ENCODE measurements at places on chromosomes 5 and 9.

GRCh38 chr5:15957124-15957523 lies 222.5 kb downstream of the MARCHF11 start:
- DNase-seq = no peak

DNA sequence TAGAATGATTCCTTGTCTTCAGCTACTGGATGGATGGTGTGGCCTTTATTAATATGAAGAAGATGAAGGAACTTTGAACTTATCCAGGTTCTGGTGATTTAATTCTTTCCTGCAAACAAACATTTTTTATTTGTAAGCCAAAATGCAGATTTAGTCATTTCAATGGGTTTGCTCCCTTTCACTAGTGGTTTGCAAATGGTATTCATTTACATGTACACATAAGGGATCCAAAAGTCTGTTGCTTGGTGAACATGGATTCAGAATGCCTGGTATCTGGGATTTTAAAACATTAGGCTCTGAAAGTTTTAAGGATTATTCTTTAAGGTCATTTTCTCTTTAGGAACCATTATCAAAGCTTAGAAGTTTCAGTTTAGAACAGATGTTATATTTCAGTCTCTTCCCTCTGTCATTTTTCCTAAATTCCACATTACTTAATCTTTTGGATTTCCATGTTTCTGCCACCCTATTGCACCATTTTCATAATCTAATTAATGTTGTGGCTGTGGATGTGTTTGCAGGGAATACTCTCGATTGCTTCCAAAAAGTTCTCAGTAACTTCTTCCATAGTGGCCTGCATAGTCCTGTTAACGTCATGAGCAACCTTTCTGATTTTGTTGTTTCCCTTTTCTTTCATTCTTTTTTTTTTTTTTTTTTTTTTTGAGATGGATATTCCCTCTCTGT lies 10.1 kb downstream of the TTC1 start:
- no peak for DNase-seq

DNA sequence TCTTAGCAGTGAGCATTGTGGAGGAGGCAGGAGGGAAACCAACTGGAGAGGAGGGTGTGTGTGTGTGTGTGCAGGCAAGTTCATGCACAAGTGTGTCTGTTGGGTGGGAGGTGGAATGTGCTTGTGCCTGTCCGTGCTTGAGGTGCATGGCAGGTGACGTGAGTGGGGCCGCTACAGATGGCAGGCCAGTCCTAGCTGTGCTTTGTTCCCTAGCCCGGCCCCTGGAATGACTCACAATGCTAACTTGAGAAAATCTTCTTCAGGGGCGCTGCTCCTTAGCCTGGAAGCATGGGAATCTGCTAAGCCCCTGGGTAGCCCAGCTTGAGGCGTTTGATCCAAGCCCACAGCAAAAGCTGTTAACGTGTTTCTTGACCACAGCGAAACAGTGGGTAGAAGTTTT lies 25.0 kb upstream of the DMRT2 start:
- peak; percentile 45 for DNase-seq

GRCh38 chr5:43096916-43097315 lies 23.8 kb upstream of the ZNF131 start:
- no peak for DNase-seq

GRCh38 chr5:149256451-149256850 lies 15.2 kb upstream of the AFAP1L1 start:
- DNase-seq = no peak

DNA sequence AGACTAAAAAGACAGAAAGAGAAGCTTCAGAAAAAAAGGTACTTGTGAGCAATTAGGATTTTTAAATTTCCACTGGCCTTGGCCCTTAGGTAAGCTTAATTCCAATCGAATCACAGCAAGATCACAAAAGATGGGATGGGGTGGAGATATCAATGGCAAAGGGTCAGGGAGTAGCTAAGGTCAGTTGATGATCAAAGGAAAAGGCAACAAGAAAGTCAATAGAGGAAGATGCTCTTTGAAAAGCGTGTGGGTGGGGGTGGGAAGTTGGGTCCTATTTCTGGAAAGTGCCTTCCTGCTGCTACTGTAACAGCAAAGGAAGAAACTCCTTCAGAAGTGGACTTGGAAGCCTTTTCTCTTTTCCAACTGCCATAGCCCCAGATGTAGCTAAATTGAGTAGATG lies 7.3 kb downstream of the C1QTNF3 start:
- no peak for DNase-seq

GRCh38 chr9:97985058-97985861 lies 2.1 kb downstream of the ANP32B start:
- peak; percentile 45 for DNase-seq

DNA sequence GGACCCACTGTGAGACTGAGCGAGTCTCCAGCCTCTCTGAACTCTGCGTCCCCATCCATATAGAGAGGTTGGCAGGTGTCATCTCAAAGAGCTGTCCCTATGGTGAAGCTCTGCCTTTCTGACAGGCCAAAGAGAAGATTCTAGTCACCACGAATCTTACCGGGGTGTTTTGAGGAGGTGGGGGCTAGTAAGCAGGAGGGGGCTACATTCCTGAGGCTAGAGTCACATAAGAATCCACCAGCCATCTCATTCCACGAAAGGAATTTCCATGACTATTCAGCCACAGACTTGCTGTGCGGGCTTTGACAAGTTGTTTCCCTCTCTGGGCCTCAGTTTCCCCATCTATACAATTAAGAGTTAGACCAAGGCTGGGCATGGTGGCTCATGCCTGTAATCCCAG lies 16.3 kb downstream of the PDGFRB start:
- DNase-seq = no peak

DNA sequence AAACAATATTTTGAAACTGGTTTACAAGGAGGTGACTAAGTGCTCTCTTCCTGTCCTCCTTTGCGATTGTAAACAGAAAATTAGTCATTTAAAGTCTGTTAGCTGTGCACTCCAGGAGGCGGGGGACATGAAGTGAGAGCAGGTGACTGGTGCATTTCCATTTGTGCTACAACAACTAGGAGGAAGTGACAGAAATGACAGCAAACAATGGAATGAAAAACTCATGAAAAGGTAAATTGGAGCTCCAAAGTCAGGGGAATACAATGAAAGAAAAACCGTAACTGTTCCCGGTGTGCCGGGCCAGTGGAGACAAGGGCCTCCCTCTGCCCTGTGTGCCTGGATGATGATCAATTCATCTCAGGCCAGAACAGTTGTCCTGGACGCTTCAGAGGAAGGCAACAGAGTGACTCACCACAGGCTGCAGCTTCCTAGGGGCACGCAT lies 439.9 kb downstream of the GADD45G start:
- DNase-seq = peak; percentile 61

GRCh38 chr9:14345354-14346230 lies 31.7 kb upstream of the NFIB start:
- no peak for DNase-seq

GRCh38 chr9:96420468-96421219 lies 2.5 kb upstream of the ZNF367 start:
- peak; percentile 68 for DNase-seq

GRCh38 chr9:37187292-37187691 lies 66.9 kb downstream of the ZCCHC7 start:
- no peak for DNase-seq

GRCh38 chr9:37575511-37575914 lies 667 bp downstream of the FBXO10 start:
- DNase-seq = peak; percentile 39

- no peak for DNase-seq
These were observed 481 bp downstream of the MRPL36 start for GRCh38 chr5:1799110-1799601.

DNA sequence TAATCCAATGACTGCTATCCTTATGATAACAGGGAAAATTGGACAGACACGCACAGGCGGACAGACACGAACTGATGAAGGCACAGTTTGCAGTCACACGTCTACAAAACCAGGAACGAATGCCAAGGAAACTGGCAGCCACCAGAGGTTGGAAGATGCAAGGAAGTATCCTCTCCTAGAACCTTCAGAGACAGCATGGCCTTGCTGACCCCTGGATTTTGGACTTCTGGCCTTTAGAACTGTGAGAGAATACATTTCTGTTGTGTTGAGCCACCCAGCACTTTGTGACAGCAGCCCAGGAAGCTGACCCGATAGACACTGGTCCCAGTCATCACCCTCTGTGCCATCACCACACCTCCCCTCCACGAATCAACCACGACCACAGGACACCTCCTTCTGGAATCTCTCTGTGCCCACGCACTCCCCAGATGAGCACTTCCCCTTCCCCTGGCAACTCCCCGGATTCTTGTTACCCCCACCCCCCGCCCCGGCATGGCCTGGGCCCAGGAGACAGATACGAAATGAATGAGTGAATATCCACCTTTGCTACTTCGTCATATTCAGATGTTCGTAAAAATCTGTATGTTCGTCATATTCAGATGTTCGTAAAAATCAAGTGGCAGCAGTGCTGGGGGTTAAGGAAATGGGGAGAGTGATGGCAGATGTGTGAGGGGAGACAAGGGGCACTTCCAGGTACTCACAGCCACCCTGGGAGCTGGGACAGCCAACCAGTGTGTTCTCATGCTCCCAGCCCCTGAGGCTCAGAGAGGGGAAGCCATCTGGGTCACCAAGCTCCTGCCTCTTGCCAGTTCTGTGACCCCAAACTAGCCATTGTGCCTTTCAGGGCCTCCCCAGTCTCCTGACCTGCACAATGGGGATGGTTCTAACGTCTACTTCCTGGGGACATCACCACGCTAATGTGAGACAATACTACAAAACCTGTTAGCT lies 18.5 kb downstream of the GBGT1 start:
- no peak for DNase-seq

DNA sequence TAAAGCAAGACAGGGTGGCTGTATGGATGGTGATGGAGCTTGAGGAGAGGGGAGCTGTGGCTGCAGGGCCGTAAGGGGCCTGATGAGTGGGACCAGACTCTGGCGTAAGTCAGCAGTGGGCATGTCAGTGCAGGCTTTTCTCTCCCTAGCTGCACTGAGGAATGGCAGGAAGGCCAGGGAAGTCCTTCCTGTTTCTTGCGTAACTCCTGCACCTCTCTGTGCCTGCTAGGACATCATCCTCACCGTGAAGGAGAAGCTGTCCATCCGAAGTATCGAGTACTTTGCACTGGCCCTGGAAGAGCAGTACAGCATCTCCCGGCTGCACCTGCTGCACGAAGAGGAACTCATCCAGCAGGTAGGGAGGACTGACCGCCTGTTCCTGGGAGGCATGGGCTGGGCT lies 24.1 kb upstream of the TRMT10B start:
- no peak for DNase-seq

GRCh38 chr5:148965511-148966265 lies 97.2 kb downstream of the SH3TC2 start:
- peak; percentile 92 for DNase-seq

DNA sequence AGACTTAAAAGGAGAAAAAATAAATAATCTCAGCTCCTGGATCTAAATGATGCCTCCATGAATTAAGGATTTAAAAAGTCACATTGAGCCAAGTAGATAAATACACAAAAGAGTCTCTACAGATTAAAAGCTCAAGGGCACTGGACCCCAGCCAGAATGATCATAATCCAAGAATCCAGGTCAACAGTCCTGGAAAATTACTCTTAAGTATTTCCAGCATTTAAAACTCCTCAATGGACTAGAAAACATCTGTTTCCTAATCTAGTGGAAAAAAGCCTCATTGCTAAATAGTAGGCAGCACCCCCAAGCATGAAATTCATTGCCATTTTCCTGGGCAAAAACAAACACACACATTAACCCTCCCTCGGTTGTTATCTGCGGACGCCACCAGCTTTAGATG lies 96.8 kb downstream of the FRMD3 start:
- DNase-seq = peak; percentile 17

GRCh38 chr5:133579766-133580165 lies 32.6 kb downstream of the FSTL4 start:
- DNase-seq = no peak

DNA sequence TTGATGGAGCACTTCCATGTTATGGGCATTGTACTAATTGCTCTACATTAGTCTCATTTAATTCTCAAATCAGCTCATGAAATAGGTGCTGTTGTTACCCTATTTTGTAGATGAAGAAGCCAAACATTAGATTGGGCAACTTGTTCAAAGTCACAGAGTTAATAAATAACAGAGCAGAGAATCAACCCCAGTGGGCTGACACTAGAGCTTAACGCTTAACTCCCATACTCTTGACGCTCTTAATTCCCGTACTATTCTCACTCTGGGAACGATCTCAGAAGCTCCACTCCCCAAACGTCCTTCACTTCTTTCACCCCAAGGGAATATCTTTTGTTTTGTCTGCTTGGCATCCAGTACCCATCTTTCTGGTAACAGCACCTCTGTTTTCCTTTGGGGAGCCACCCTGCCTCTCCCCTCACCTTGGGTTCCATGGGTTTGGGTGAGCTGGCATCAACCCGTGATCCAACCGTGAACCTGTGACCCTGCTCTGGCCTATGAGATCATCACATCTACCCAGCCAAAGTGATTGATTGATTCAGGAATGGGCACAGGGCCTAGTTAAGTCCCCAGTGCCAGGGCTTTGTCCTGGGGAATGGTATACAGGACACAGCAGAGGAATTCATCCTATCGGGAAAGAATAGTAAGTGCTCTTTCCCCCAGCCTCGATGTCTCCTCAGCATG lies 169.2 kb downstream of the NR3C1 start:
- DNase-seq = no peak

DNA sequence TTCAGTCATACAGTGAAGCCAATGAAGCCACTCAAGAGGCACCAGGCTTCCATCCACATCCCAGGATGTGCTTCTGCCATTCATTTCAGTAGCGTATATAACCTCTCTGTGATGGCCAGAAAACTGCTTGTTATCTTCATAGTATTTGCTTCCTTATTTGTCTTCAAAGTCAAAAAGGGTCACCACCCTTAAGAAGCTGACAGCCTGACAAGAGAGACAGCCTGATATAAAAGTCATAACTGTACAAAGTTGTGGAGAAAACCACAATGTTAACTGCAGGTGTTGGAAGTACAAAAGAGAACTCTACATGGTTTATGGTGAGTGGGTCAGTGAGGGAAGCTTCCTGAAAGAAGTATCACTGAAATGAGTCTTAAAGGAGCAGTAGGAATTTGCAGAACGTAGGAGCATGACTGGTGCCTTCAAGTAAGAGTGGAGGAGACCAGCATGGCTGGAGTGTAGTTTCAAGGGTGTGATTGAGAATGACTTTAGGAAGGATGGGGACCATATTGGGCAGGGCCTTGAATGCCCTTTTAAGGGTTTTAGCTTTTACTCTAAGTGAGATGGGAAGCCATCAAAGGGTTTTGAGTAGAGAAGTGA lies 33.7 kb downstream of the NIM1K start:
- no peak for DNase-seq

- DNase-seq = no peak
These were observed 49.4 kb downstream of the AP3B1 start for GRCh38 chr5:78245136-78245535.

DNA sequence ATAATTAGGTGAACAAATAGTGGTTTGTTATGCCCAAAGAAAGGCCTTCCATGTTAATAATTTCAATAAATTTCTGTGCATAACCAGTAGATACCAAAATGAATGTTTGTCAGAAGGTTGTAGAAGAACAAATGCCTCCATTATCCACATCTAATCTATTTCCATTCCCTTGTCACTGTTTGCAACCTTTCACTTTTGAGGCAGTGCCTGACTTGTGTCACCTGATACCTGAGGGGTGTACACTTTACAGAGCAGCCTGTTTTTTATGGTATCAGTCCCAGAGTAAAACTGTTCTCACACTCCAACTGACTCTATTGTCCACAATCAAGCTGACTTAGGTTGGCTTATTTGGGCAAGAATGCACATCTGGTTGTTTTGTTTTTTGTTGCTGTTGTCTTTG lies 40.1 kb downstream of the FREM1 start:
- peak; percentile 22 for DNase-seq

Measured in SJCRH30 (cell line).